Fibroblast of pulmonary artery (primary cell): ENCODE measurements at places on chromosomes 16 and 17.
A peak's percentile ranks its signal among the peaks of the same experiment; 100 is the strongest.

- no peak for DNase-seq
Measured at GRCh38 chr16:73545755-73546154, 497.8 kb upstream of the ZFHX3 start.

DNA sequence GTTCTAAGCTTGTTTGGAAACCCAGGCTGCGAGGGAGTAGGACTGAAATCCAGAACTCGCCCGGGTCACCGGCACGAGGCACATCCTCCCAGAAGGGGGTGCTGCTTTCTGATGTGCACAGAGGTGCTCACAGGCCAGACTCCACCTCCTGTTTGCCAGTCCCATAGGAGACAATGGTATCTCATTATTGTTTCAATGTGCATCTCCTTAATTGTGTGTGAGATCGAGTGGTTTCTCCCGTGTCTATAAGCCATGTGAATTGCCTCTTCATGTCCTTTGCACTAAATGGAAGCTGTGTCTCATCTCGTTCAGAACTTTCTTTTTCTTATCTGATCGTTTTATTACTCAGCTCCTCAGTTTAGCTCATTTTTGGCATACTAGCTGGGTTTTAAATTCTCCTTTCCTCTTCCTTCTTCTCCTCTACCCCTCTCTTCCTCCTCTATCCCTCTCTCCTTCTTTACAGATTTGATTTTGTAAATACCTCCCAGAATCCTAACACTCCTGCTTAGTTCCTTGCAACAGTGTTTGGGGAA, 32.1 kb upstream of the PRKCB start:
- DNase-seq, result peak; percentile 20

DNA sequence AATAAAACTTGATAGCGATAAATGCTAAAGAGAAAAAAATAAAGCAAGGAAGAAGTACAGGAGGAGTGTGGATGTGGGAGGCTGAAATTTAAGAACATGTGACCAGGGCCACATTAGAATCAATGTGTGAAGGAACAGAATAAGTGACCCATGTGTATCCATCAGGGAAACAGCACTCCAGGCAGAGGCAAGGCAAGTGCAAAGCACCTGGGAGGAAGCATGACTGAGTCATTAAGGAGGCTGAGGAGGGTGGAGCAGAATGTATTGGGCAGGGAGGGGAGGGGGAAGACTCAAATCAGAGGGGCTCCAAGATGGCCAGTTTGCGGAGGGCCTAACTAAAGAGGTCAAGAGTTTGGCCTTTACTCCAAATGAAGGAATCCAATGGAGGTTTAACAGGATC, 8.0 kb downstream of the CDR2 start:
- DNase-seq, result no peak

- peak; percentile 59 for DNase-seq
Measured at GRCh38 chr17:57121308-57122042, 36.4 kb downstream of the AKAP1 start.
